ENCODE measurements at places on chromosomes 6 and 20.

- no peaks in the 10 kb centered on the region for H3K36me3 ChIP-seq
- peak overlapping the region; percentile 80 for H3K4me3 ChIP-seq
- H3K27ac ChIP-seq, result peak overlapping the region; percentile 97
- no peak for DNase-seq
- H3K27me3 ChIP-seq, result no peaks in the 10 kb centered on the region
- peaks cover 15% of the 10 kb centered on the region for H3K4me1 ChIP-seq
Measured at GRCh38 chr6:27872642-27873020, 39.6 kb downstream of the OR2B2 start.

DNA sequence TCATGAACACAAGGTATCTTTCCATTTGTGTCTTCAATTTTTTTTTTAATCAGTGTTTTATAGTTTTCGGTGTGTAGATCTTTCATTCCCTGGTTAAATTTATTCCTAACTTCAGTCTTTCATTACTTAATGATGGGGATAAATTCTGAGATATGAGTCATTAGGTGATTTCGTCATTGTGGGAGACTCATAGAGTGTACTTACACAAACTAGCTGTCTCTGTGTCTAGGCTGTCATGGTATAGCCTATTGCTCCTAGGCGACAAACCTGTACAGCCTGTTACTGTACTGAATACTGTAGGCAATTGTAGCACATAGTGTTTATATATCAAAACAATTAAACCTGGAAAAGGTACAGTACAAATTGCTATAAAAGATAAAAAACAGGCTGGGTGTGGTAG lies 42.1 kb downstream of the SMAP1 start:
- no peak for DNase-seq
- no peak overlapping the region for H3K4me3 ChIP-seq
- H3K27ac ChIP-seq, result no peak overlapping the region
- no peaks in the 10 kb centered on the region for H3K27me3 ChIP-seq

- no peak overlapping the region for H3K27ac ChIP-seq
- peaks cover 2% of the 10 kb centered on the region for H3K4me1 ChIP-seq
- H3K27me3 ChIP-seq, result peaks cover 3% of the 10 kb centered on the region
Measured at GRCh38 chr6:127737009-127737486, 160.1 kb downstream of the C6orf58 start.

DNA sequence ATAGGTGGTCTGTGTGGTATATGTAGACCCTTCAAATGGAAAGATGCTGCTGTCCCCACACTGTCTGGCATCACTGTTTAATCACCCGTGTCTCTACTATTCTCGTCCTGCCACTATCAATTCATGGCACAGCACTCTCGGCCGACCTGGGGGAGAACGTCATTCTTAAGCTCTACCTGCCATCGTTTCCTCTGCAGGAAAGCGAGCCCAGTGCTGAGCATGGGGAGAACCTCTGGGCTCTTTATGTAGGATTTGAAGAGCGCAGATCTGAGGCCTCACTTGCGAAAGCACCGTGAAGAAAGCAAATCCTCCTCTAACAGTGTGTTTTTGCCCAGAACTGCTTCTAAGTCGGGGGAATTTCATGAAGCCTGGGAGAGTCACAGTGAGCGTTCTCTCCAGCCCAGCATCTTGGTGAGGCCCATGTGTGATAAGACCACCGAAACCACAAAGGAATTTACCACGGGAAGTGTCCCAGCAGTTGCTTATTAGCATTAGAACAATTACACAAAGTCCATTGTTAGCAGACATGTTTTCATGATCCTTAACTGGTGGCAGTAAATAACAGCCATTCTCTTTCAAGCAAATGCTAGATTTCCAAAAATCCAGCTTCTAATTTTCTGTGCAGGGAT lies 124.3 kb downstream of the SCML4 start:
- peaks cover 8% of the 10 kb centered on the region for H3K27me3 ChIP-seq
- no peaks in the 10 kb centered on the region for H3K36me3 ChIP-seq
- H3K27ac ChIP-seq, result no peak overlapping the region
- DNase-seq, result no peak
- H3K4me3 ChIP-seq, result no peak overlapping the region

- H3K36me3 ChIP-seq, result peaks cover 20% of the 10 kb centered on the region
- peaks cover 30% of the 10 kb centered on the region for H3K4me1 ChIP-seq
- H3K4me3 ChIP-seq, result peak overlapping the region; percentile 98
- H3K27ac ChIP-seq, result peak overlapping the region; percentile 99
Measured at GRCh38 chr6:32968867-32969684, 682 bp downstream of the BRD2 start.

GRCh38 chr6:44044940-44045671 lies 82.1 kb downstream of the MRPL14 start:
- H3K27me3 ChIP-seq, result peaks cover 9% of the 10 kb centered on the region
- DNase-seq, result no peak
- H3K4me3 ChIP-seq, result no peak overlapping the region
- H3K4me1 ChIP-seq, result no peaks in the 10 kb centered on the region

DNA sequence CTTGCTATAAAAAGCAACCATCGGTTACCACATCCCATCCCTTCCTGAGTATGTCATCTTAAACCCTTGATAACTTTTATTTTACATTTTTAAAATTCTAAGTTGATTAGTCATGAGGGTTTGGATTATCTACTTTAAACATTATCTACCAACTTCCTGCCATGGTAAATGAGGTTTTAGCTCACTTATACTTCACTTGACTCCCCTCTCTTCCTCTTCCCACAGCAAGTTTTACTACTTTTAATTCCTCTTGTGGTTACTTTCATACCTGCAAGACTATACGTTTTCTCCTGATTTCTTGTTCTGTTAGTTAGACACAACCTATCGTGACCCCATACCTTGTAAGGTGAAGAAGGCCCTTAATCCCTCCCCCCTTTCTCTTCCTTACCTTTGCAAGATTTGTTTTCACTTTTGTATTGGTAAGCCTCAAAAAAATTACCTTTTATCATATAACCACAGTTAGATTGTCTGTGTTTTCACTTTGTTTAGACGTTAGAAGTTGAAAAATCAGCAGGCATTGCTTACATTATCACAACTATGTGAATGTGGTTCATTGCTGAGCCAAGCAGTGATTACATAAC lies 60.1 kb upstream of the OGFRL1 start:
- peaks cover 1% of the 10 kb centered on the region for H3K27me3 ChIP-seq
- H3K27ac ChIP-seq, result no peak overlapping the region

GRCh38 chr20:49813305-49813974 lies 812 bp downstream of the SLC9A8 start:
- H3K27me3 ChIP-seq, result no peaks in the 10 kb centered on the region
- DNase-seq, result no peak
- peaks cover 22% of the 10 kb centered on the region for H3K4me1 ChIP-seq

DNA sequence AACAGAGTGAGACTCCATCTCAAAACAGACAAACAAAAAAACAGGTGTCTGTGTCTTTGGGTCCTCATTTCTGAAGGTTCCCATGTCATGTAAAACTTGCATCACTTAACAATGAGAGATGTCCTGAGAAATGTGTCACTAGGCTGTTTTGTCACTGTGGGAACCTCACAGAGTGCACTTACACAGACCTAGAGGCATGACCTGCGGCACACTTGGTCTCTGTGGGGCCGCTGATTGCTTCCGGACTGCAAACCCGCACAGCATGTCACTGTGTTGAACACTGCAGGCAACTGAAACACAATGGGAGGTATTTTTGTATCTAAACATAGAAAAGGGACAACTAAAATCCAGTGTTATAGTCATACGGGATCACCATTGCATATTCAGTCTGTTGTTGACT lies 42.3 kb upstream of the TMEM181 start:
- H3K4me1 ChIP-seq, result peaks cover 7% of the 10 kb centered on the region
- peaks cover 16% of the 10 kb centered on the region for H3K27me3 ChIP-seq
- no peak for DNase-seq
- H3K36me3 ChIP-seq, result no peaks in the 10 kb centered on the region
- no peak overlapping the region for H3K4me3 ChIP-seq
- H3K27ac ChIP-seq, result no peak overlapping the region

DNA sequence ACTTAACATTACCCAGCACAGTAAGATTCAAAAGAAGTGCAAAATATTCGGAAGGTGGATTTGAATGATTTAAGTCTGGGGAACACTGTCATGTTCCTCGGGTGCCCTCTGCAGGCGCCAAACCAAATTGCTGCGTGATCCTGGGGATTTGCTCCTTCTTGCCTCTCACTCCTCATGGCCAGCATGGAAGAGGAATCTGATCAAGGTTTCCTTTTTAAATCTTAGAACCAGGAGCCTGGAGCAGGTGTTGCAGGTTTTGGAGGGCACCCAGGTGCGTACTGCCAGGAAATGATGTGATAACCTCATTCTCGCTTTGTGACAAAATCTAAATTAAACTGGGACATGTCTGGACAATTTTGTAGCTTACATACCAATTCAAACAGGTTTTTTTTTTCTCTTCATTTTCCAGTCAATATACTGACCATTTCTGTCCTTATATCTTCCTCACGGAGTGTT lies 8.1 kb upstream of the PFDN4 start:
- no peaks in the 10 kb centered on the region for H3K36me3 ChIP-seq
- no peak overlapping the region for H3K27ac ChIP-seq
- DNase-seq, result peak; percentile 64

GRCh38 chr20:2849529-2849928 lies 9.0 kb downstream of the VPS16 start:
- H3K27ac ChIP-seq, result no peak overlapping the region
- no peak overlapping the region for H3K4me3 ChIP-seq
- H3K27me3 ChIP-seq, result no peaks in the 10 kb centered on the region

GRCh38 chr6:56399250-56399671 lies 151.9 kb upstream of the COL21A1 start:
- no peaks in the 10 kb centered on the region for H3K27me3 ChIP-seq
- no peak overlapping the region for H3K27ac ChIP-seq
- no peak for DNase-seq
- no peak overlapping the region for H3K4me3 ChIP-seq

DNA sequence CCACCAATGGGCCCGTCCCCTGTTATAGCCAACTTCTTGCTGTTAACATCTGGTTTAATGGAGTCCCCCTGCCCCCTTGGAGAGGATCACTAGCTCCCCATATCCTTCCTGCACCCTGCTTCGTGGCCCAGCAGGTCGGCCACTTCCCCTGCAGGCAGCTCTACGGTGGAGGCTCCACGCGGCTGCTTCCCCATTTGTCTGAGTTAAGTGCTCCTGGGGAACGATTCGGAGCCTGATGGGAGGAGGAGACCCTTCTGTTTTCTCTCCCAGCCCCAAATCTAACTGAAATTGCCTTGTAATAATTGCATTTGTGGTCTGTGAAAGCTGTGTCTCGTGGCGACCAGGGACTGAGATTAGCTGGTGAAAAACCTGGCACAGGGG lies 74.6 kb downstream of the SULF2 start:
- H3K27ac ChIP-seq, result no peak overlapping the region
- peaks cover 11% of the 10 kb centered on the region for H3K27me3 ChIP-seq
- no peaks in the 10 kb centered on the region for H3K36me3 ChIP-seq
- DNase-seq, result no peak
- no peak overlapping the region for H3K4me3 ChIP-seq
- peaks cover 17% of the 10 kb centered on the region for H3K4me1 ChIP-seq

DNA sequence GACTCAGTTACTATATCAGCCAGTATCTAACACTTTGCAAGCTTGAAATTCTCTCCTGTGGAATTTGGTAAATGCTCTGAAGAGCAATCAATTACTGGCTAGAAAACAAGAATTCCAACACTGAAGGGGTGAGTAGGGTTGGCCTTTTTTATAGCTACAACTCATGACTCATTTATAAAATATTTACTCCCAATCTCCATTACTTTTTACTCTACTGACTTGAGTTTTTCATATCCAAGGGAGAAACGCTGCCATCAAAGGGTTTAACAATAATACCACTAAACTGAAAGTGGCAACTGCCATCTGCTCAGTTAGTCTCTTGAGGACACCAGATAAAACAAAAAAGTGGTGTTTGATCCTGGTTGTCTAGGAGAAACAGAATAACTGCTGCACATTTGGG lies 203.1 kb downstream of the UBE3D start:
- H3K4me3 ChIP-seq, result no peak overlapping the region
- no peaks in the 10 kb centered on the region for H3K27me3 ChIP-seq
- no peak for DNase-seq
- no peaks in the 10 kb centered on the region for H3K36me3 ChIP-seq
- no peak overlapping the region for H3K27ac ChIP-seq
- H3K4me1 ChIP-seq, result no peaks in the 10 kb centered on the region

- no peak for DNase-seq
- no peaks in the 10 kb centered on the region for H3K4me1 ChIP-seq
- no peaks in the 10 kb centered on the region for H3K36me3 ChIP-seq
- no peak overlapping the region for H3K27ac ChIP-seq
- no peak overlapping the region for H3K4me3 ChIP-seq
Measured at GRCh38 chr6:152748843-152749242, 1.8 kb upstream of the VIP start.

DNA sequence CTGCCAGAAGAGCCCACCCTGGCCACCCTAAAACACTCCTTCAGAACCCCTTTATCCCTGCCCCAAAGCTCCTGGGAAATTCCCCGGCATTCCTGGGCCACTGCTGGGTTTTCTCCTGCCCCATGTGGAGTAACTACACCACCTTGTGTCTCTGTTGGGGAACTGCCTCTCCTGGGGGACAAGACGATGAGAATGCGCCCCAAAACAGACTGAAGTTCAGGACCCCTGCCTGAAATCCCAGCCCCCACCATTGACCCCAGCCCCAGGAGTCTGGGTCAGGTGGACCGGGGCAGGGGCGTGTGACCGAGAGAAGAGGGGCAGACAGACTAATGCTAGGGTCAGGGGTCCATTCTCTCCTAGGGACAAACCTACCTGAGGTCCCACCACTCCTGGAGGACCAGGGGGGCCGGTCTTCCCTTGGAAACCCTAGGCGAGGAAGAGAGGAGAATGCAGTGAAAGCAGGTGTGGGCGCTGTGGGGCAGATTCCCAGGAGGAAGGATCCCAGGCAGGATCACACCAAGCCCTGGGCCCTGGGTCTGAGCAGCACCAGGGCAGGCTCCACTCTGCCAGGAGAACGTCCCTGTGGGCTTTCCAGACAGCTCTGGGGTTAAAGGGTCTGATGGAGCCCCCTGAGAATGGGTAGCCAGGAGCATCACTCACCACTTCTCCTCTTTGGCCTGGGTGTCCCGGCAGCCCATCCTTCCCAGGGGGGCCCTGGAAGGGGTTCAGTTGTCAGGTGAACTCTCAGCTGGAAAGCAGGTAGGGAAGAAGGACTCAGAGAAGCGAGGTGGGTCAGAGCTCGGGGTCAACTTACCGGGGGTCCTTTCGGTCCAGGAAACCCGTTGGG lies 19.4 kb downstream of the COL11A2 start:
- no peak overlapping the region for H3K27ac ChIP-seq
- peak; percentile 32 for DNase-seq
- H3K27me3 ChIP-seq, result peaks cover 24% of the 10 kb centered on the region
- H3K4me3 ChIP-seq, result no peak overlapping the region
- H3K4me1 ChIP-seq, result peaks cover 3% of the 10 kb centered on the region

- H3K4me3 ChIP-seq, result no peak overlapping the region
- no peaks in the 10 kb centered on the region for H3K4me1 ChIP-seq
- no peaks in the 10 kb centered on the region for H3K36me3 ChIP-seq
- peaks cover 8% of the 10 kb centered on the region for H3K27me3 ChIP-seq
- no peak overlapping the region for H3K27ac ChIP-seq
- DNase-seq, result no peak
Measured at GRCh38 chr6:117531346-117531745, 48.9 kb downstream of the DCBLD1 start.

GRCh38 chr6:85455471-85456026 lies 5.7 kb downstream of the NT5E start:
- H3K27me3 ChIP-seq, result no peaks in the 10 kb centered on the region
- H3K36me3 ChIP-seq, result peaks cover 3% of the 10 kb centered on the region

- H3K36me3 ChIP-seq, result no peaks in the 10 kb centered on the region
- H3K27me3 ChIP-seq, result peaks cover 7% of the 10 kb centered on the region
- no peak overlapping the region for H3K4me3 ChIP-seq
Measured at GRCh38 chr6:37779902-37780628, 39.5 kb upstream of the ZFAND3 start.
